Placental pericyte (primary cell): ENCODE measurements at places on chromosomes 2 and 18. TPM values are rescaled to one million over a fixed set of nuclear protein-coding genes. Genes with fewer than 3 reads are reported as not detected.

SP110 gene
- 17.5 and 20.6 TPM in 2 replicates for total RNA-seq

SERPINB13 gene
- not detected in 2 replicates for total RNA-seq

LBX2 gene
- total RNA-seq: 1.9 and 3.1 TPM in 2 replicates

CAPG gene
- total RNA-seq: 40.5 and 55.7 TPM in 2 replicates

PPP1R1C gene
- total RNA-seq: 0.57 TPM in 1 of 2 replicates, not detected in the other

INHBB gene
- total RNA-seq: not detected in 2 replicates

PROKR1 gene
- not detected in 2 replicates for total RNA-seq

PPP4R3B gene
- 38.7 and 45.4 TPM in 2 replicates for total RNA-seq

ANKRD62 gene
- not detected in 2 replicates for total RNA-seq
